Fibroblast of mammary gland (primary cell): ENCODE measurements at places on chromosomes 2 and 18.

GRCh38 chr18:31199190-31199769, 36.6 kb upstream of the DSC1 start:
- no peak for DNase-seq

GRCh38 chr18:32317651-32318050, 127.8 kb downstream of the MEP1B start:
- peak; percentile 74 for DNase-seq

GRCh38 chr2:170917219-170917913, 11.7 kb upstream of the GORASP2 start:
- no peak for DNase-seq

DNA sequence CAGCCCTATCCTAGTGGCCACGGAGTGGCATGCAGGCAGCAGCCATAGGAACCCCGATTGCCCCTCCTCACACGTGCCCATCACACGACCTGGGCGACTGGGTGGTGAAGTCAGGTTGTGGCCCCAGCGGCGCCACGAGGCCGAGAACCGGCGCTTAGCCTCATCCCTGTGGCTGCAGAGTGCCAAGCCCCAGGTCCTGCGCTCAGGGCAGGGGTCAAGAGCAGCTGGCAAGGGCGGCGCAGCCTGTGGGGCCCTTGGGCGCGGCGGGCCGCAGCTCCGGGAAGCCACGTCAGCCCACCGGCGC, 73.3 kb downstream of the RPIA start:
- DNase-seq: no peak

DNA sequence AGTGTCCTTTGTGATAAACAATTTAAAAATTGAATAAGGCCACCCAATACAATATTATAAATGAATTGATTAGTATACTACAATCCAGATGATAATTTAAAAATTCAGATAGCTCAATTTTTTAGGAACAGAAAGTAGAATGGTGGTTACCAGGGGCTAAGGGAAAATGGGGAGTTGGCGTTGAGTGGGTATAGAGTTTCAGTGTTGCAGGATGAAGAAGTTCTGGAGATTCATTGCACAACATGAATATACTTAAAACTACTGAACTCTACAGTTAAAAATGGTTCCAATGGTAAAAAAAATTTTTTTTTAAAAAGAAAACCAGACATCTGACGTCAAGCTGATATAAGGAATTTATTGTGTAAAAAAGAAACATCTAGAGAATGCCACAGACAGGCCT, 20.9 kb downstream of the SLC39A6 start:
- no peak for DNase-seq

DNA sequence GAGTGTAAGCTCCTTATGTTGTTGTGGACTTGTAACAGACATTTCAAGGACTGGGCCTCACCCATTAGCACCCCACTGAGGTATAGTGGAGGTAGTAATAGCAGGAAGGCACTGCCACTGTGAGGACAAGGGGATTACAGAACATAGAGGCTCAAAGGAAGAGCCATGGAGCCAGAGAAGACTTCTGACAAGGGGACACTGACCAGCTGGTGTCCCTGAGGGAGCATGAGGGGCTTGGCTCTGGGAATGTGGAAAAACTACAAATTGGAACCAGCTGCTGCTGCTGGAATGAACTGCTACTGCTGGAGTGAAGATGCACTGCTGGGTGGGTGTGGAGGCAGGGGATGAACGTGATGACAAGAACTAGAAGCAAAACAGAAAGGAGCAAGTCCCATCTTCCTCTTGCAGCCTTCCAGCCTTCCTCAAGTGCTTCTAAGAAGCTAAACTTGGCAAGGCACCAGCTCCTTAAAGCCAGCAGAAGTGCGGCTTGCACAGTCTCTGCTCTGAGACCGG, 167.3 kb upstream of the NOSTRIN start:
- peak; percentile 72 for DNase-seq

GRCh38 chr2:62102402-62102920, 93.5 kb upstream of the B3GNT2 start:
- no peak for DNase-seq

GRCh38 chr2:15705310-15705709, 113.6 kb downstream of the DDX1 start:
- no peak for DNase-seq

GRCh38 chr2:68396093-68396492, 31.0 kb downstream of the PLEK start:
- no peak for DNase-seq

- DNase-seq: peak; percentile 60
Observed at GRCh38 chr2:178392215-178392614, 58.8 kb downstream of the PRKRA start.

DNA sequence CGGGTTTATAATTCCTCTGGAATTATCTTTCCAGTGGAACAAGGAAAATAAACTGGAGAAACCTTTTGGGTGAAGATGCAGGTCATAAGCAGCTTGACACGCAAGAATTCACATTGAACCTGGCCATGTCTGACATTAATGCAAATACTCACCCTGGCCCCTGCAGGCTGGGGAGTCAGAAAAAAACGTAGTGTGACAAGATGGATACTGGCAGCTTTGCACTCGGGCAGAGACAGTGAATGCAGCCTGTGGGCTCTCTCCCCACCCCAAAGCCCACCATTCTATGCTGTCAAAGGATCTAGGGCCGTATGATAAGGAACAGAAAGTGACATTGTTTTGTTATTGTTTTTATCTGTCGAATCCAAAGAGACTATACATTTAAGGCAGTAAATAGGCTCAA, 223.1 kb downstream of the RBM43 start:
- no peak for DNase-seq

- DNase-seq: no peak
Observed at GRCh38 chr2:233672886-233673285, 1.2 kb downstream of the UGT1A9 start.

- peak; percentile 70 for DNase-seq
Observed at GRCh38 chr2:48131539-48132270, 225.4 kb upstream of the FBXO11 start.

GRCh38 chr2:37858400-37858711, 66.7 kb upstream of the RMDN2 start:
- peak; percentile 31 for DNase-seq

DNA sequence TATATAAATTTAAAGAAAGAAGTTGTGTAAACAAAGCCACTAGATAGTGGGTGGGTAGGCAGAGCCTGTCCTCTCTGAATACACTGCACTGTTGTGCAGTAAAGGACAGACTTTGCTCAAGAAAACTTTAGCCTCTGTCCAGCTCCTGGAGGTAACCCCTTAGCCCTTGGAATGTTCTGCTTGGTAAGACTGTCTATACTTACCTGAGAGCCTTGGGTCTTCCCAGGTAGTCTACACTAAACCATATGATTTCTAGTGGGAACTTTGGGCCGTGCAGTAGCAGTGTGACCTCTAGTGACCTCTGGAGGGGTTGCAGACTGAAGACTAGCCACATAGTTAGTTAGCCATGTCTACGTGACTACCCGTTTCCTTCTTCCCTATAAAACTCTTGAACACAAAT, 678.3 kb upstream of the NRXN1 start:
- no peak for DNase-seq

- DNase-seq: no peak
Observed at GRCh38 chr2:31373127-31373526, 41.4 kb downstream of the XDH start.

DNA sequence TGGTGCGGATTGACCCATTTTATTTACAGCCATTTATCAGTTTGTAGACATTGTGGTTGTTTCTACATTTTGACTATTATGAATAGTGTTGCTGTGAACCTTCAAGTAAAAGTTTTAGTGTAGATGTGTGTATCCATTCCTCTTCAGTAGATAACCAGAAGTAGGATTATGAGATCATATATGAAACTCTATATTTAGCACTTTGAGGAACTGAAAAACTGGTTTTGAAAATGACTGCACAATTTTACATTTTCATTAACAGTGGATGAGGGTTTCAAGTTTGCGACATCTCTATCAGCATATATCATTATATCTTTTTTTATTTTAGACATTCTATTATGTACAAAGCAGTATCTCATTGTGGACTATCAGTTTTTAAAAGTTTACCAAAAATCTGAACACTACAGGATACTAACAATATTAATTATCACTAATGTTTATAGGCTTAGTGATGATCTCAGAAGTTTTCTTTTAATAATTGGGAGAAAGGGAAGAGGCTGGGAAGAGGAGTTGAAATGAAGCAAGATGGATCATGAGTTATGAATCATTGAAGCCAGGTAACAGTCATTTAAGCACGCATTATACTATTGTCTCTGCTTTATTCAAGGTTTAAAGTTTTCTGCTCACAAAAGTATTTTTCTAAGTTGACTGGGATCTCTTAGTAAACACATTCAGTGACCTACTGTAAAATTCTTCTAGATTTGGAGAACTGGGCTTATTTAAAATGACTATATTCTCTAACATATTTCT, 329.0 kb upstream of the LRATD1 start:
- no peak for DNase-seq

DNA sequence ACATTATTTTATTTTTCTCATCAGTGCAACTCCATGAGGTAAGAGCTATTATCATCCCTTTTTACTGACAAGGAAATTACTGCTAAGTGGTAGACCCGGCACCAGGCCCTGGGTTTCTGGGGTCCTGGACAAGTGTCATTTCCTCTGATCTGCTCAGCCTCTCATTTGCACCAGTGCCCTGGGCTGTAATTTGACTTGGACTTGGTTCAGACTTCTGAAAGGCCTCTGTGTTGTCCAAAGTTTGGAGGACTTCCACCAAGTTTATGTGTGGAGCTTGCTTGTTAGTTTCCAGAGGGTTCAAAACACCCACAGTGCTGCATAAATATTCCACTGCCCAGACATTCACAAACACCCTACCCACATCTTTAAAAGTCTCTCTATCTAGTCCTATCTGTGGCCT, 44.0 kb upstream of the PPP1CB start:
- no peak for DNase-seq

GRCh38 chr18:46196627-46197243, 92.5 kb downstream of the HAUS1 start:
- no peak for DNase-seq

- peak; percentile 15 for DNase-seq
Observed at GRCh38 chr2:149040451-149040850, 2.0 kb downstream of the LYPD6B start.

GRCh38 chr2:74880054-74880728, 46.3 kb downstream of the HK2 start:
- no peak for DNase-seq

DNA sequence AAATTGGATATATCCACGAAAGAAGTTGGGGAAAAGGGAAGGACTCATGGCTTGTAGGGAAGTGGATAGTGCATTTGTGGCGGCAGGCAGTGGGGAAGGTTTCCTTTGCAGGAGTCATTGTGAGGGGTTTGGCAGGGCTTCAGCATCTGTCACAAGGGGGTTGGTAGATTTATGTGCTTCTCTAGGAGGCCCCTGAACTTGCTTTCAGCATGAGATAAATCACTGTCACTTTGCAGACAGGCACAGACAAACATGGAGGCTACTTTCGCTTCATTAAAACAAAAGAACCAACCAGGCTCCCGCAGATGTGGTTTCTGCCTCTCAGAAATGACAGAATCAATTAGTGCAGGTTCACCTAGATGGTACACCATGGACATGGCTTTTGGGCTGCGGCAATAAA, 340.7 kb downstream of the TGIF1 start:
- DNase-seq: no peak

DNA sequence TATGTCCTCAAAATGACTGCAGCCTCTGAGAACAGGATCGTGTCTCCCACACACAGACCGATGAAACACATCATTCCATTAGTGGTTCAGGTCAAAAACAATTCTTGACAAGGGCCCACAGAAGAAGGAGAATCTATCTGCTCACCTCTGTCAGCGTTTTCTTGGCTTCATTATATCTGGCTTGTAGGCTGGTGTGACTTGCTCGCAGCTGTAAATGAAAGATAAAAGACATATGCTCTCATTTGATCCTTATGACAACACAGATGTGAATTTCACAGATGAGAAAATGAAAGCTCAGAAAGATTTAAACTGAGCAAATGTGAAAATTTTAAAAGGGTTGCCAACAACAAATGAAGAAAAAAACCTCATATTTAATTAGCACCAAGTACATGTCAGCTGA, 61.6 kb downstream of the CCDC93 start:
- no peak for DNase-seq

- no peak for DNase-seq
Observed at GRCh38 chr2:28618221-28619141, 122.6 kb downstream of the PLB1 start.

GRCh38 chr18:4058179-4058578, 396.9 kb downstream of the DLGAP1 start:
- DNase-seq: no peak

DNA sequence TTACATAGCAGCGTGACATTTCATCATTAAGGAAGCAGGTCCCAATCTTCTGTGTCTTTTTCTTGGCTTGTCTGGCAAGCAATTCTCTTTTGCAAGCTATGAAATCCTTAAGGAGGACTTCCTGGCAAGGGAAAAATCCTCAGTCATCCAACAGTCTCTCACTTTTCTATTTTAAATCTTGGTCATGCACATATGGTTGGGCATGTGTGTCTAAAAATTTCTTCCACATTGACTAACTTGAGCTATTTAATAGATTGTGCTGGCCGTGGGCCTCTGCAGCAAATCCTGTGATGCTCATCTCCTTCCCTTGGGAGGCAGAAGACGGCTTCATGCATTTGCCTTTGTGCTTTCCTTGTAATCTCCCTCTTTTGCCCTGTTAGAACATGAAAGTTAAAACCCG, 634.3 kb upstream of the FANCL start:
- DNase-seq: no peak

GRCh38 chr2:84435345-84436025, 23.6 kb downstream of the SUCLG1 start:
- DNase-seq: peak; percentile 48

DNA sequence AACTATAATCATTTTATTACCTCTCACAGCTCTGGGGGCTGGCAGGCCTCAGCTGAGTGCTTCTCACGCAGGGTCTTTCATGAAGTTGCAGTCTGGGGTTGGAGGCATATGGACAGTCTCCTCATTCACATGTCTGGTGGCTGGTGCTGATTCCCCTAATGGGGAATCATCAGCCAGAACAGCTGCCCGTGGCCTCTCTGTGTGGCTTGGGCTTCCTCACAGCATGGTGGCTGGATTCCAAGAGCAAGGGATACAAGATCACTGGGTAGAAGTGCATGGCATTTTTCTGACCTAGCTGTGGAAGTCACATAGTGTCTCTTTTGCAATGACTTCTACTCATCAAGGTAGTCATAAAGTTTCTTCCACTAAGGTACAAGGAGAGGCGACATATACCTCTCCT, 59.0 kb upstream of the LAPTM4A start:
- DNase-seq: no peak

DNA sequence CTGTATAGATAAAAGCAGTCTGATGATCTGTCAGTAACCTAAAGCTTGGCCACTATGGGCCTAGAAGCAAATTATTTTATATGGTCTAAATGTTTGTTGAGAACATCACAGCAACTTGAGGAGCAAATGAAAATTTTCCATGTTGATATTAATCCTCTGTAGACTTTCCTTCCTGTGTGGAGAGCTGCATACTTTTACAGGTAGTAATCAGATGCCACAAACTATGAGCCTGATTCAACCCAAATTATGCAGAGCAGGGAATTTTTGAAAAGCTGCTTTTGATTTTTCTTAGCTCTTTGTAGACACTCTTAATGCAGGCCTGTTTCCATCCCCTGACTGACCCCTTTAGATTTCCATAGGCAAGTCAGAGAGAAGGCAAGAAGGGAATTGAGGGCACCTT, 17.3 kb downstream of the PAX3 start:
- DNase-seq: no peak
